Kidney (tissue), 22 donors: ENCODE measurements at places on chromosomes 3 and 15.

GRCh38 chr15:68322796-68323195, 45.3 kb downstream of the FEM1B start:
- DNase-seq = no peak

DNA sequence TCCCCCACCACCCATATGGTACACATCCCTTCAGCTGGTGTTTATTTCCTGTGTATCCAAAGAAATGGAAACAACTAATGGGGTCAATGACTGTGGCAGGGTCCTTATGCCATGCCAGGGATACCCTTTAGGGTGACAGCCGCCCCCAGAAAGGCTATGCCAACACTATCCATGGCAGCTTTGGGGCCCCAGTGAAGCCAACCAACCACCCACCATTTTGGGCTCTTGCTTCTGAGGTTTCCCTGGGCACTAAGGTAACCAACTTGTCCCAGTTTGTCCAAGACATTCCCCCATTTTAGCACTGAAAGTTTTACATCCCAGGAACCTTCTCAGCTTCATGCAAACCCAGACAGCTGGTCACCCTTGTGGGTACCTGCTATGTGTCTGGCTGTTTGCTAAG, 233.1 kb downstream of the VPS13C start:
- DNase-seq = no peak

- DNase-seq = no peak
These were observed 16.1 kb downstream of the ACAA1 start for GRCh38 chr3:38120693-38121450.

DNA sequence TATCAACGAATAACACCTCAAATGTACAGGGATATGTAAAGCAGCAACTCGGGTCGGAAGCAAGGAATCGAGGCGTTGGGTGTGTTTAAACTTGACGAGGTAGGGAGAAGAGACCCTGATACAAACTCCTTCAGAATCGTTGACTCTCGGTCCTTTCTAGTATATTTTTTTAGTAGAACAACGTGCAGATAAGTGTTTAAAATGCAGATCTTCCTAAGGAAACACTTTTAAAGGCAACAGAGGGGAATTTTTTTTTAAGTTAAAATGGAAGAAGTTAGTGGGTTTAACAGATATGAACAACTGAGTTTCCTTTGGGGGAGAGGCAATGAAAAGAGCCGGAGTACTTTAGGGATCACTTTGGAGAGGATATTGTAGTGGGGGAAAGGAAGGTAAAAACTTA, 1.1 kb upstream of the KPNA4 start:
- no peak for DNase-seq

DNA sequence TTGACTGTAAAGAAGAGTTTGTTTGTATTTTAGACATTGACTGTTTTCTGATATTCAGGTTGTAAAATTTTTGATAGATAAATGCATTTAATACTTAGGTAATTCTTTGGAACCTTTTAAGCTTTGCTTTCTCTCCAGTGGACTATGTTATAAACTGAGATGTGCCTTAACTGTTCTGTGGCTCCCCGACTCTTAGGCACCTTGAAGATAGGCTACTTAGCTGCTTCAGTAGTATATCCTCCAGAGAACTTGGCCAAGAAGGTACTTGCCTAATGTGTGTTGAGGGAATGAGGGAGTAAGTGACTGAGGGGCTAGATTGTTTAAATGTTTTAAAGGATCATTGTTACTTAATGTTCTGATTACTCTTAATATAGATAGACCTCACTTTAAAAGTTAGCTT, 141.3 kb upstream of the LRRFIP2 start:
- DNase-seq = no peak

GRCh38 chr3:23921052-23921511, 4.2 kb downstream of the RPL15 start:
- DNase-seq = no peak

DNA sequence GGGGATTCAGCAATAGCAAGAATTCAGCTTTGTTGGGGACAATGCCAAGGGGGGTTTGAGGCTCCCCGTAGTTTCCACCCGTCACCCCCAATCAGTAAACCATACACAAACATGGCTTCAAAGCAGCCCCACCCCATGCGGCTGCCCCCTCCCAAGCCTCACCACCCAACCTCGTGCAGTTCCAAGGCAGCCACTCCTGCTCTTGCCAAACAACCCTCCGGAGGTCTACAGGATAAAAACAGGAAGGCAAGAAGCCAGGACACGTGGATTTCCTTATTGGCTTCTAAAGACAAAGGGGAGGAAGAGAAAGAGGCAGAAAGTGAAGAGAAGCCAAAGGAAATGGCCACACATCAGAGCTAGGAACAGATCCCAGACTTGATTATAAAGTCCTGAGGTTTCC, 121.1 kb downstream of the SHQ1 start:
- DNase-seq = no peak
